ENCODE measurements at places on chromosomes 5 and 9.

DNA sequence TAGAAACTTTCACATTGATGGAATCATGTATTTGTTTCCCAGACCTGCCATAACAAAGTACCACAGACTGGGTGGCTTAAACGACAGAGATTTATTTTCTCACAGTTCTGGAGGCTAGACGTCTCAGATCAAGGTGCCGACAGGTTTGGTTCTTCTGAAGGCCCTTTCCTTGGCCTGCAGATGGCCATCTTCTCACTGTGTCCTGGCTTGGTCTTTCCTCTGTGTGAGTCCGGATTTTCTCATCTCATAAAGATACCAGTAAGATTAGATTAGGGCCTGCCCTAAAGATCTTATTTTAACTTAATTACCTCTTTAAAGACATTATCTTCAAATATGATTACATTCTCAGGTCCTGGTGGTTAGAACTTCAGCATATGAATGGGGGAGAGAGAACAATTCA lies 5.8 kb downstream of the USP20 start:
- no peak for DNase-seq

GRCh38 chr5:167773668-167774301 lies 517.7 kb upstream of the WWC1 start:
- DNase-seq = no peak

- DNase-seq = no peak
These were observed 259.0 kb upstream of the IRX1 start for GRCh38 chr5:3336666-3337065.

GRCh38 chr9:127121628-127122175 lies 733 bp downstream of the ANGPTL2 start:
- DNase-seq = peak; percentile 45

DNA sequence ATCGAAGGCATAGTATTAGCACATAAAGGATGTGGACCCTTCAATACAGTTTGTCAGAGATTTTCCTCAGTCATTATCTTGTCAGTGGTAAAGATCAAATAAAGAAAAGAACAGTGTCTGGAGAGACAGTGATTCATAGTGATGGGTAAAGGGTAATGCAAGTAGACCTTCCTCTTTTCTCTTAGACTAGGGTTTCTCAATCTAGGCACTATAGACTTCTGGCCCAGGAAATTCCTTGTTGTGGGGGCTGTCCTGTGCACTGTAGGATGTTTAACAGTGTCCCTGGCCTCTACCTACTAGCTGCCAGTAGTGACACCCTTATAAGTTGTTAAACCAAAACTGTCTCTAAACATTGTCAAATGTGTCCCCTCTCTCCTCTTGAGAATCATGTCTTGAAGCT lies 6.9 kb downstream of the CAMK4 start:
- no peak for DNase-seq

DNA sequence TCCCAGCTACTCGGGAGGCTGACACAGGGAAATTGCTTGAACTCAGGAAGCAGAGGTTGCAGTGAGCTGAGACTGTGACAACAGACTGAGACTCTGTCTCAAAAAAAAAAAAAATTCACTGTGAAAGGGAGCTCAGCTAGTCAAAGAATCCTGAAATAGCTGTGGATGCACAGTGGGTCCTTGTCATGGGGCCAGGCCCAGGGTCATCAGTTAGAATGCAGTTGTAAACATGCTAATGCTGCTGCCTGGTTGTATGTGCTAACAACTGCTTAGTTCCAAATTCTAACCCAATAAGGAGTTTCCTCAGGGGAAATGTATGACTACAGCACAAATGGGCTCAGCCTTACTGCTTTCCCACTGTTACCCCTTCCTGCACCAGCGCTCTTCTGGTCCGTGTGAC lies 84.0 kb downstream of the PALM2AKAP2 start:
- DNase-seq = no peak

GRCh38 chr5:65830856-65831255 lies 95.5 kb upstream of the ERBIN start:
- DNase-seq = no peak

- no peak for DNase-seq
These were observed 36.0 kb downstream of the ANP32B start for GRCh38 chr9:98019098-98019497.

DNA sequence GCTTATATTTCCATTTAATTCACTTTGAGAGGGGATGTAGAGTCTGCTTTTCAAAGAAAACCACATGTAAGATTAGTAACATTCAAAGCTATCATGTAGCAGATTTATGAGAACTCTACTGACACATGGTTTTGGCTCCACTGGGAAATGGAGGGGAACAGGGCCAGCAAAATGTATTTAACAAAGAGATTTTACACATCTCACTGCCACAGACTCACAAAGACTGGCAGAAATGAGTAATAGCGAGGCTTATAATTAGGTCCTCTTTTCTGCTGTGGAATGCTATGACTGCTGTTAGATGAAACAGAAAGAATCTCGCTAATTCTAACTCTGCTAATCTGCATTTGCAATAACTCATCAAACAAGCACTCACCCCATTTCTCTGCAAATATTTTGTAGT lies 4.5 kb downstream of the DAP start:
- no peak for DNase-seq

DNA sequence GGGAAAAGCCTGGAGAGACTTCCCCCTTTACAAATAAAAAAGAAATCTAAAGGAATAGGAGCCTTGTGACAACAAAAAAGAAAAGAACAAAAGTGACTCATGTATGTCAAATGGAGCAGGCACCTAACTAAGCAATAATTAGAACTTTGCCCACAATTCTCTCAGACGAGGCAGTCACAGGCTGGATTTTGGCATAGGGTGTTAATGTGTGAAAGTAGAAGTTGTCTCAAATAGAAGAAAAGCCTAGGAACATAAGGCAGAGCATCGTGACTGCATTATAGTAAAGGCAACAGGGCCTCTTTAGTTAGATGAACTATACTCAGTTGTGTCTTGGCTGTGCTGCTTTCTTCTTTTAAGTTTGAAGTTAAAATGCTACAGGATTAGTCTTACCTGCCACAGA lies 219.9 kb upstream of the TMEM161B start:
- no peak for DNase-seq

GRCh38 chr5:24353611-24354010 lies 291.2 kb downstream of the CDH10 start:
- DNase-seq = no peak

GRCh38 chr5:39302472-39302871 lies 61.8 kb downstream of the C9 start:
- DNase-seq = no peak

- no peak for DNase-seq
These were observed 82.9 kb downstream of the C5orf15 start for GRCh38 chr5:133885566-133885965.

DNA sequence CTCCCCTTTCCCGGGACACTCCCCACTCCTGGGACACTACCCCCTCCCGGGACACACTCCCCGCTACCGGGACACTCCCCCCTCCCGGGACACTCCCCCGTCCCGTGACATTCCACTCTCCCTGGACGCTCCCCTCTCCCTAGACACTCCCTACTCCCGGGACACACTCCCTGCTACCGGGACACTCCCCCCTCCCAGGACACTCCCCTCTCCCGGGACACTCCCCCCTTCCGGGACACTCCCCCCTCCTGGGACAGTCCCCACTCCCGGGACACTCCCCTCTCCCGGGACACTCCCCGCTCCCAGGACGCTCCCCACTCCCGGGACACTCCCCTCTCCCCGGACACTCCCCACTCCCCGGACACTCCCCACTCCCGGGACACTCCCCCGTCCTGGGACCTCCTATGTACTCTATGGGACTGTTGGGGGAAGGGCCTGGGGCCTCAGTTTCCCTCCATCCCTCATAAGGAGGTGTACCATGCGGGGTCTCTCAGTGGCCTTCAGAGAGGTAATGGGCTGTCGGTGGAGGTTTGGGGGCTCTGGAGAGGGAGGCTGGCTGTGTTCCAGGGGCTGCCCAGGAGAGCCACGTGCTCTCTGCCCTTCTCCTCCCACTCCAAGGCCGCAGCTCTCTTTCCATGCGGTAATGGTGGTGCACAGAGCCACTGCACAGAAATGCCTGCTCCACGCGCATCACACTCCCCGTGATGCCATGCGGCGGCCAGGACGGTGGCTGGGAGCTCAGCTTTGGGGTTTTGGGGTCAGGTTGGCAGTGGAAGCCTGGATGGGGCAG lies 96.2 kb downstream of the RXRA start:
- no peak for DNase-seq

DNA sequence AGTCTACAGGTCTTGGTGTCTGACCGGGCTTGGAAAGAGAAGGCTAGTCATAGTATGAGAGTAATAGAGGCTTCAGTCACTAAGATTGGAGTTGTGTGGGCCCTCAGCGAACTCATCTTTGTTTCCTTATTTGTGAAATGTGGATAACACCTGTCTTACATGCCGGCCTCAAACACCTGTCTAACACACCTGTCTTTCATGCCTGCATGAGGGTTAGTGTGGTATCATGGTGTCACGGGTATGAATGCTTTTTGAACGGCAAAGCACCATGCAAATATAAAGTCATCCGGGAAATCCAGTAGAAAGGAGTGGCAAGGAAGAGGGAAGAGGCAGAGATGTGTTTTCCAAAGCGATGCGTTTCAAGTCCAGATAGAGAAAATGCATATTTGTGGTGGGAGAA lies 25.5 kb downstream of the GRAMD2B start:
- DNase-seq = no peak

DNA sequence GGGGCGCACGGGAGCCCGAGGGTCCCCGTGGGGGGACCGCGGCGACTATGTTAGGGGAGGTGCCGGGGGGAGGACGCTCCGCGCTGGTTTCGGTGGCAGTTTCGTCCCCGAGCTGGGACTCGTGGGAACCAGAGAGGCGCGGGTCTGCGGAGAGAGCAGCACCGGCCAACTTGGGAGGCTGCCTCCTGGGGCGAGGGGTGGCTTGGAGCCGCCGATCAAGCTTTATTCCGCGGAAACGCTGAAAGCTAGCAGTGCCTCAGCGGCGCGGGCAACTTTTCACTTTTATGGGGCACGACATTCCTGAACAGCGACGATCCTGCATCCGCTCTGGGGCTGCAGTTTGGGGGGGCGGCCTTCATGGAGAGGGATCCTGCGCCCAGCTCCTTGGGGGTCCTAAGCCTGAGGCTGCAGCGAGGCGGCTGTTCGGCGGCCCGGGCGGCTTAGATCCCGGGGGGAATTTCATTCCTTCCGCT lies 369 bp downstream of the OCLN start:
- peak; percentile 40 for DNase-seq

- no peak for DNase-seq
These were observed 4.9 kb downstream of the TPRN start for GRCh38 chr9:137195525-137196220.

- DNase-seq = no peak
These were observed 69.6 kb upstream of the ROR2 start for GRCh38 chr9:92019658-92020057.

GRCh38 chr9:113289091-113289490 lies 13.6 kb downstream of the PRPF4 start:
- DNase-seq = no peak

DNA sequence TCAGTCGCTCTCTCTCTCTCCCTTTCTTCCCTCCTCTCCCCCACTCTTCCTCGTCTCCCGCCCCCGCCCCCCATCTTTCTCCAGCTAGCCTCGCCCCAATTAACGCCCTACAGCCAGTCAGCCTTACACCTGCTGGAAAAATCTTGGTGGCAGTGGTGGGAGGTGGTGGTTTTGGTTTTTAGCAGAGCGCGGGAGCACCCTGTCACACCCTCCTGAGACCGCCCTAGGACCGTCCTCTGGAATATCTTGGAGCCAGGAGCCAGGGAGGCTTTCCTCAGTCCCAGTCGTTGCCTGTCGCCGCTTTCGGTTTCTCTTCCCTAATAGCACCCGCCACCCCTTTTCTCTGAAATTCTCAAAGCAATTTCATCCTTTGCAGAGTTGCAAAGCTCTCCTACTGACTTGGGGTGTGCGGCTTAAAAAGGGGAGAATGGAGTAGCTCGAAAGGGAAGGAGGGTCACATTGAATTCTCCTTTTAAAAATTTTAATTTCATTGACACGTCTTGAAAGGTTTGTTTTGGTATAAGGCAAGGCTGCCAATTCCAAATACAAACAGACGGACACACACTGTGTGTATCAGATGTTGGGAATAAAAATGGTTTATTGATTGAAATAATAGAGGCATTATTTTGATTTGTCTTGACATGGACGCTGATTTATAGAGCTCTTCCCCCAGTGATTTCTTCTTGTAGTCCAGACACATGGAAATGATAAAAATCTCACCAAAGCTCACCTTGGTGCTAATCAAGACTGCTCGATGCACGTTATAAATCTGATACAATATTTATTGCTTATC lies 301.3 kb downstream of the PARP8 start:
- DNase-seq = no peak

- DNase-seq = no peak
These were observed 8.2 kb upstream of the ACO1 start for GRCh38 chr9:32376285-32376684.

DNA sequence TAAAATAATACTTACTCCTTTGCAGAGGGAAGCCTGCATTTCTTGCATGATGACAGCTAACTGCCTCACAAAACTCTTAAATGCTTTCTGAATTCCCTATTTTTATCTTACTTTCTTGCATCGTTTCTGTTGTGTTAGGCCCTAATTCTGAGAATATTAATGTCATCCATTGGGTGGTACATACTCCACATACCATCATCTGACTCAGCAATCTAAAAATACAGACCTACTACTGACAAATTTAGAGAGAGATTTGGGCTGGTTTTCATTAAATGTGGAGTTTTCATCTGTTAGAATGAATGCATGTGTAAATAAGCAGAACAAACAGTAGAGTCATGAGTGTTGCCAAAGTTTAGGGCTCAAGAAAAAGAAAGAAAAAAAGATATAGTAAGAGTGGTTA lies 26.5 kb upstream of the KCNN2 start:
- DNase-seq = no peak

- no peak for DNase-seq
These were observed 43.5 kb downstream of the LIX1 start for GRCh38 chr5:97098922-97099321.

DNA sequence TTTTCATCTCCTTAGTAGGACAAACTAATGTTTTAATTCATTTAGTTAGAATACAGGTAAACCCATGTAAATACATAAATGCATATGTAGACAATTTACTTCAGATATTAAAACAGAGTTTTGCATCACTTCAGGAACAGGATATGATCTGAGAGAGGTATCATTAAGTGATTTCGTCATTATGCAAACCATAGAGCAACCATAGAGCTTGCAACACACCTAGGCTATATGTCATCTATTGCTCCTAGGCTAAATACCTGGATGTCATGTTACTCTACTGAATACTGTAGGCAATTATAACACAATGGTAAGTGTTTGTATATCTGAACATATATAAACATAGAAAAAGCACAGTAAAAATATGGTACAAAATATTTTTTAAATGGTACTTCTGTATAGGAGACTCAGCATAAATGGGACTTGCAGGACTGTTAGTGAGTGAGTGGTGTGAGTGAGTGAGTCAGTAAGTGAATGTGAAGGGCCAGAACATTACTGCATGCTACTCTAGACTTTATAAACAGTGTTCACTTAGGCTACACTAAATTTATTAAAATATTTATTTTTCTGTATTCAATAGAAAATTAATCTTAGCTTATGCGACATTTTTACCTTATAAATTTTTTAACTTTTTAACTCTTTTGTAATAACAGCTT lies 1377.5 kb upstream of the CDH9 start:
- no peak for DNase-seq

- no peak for DNase-seq
These were observed 16.4 kb upstream of the RPS14 start for GRCh38 chr5:150465927-150466326.
